Muscle of back (tissue), 13 donors: ENCODE measurements at places on chromosomes 6 and 20. TPM values are rescaled to one million over a fixed set of nuclear protein-coding genes. Genes with fewer than 3 reads are reported as not detected.

The SLC52A3 gene
- 0.57 TPM for polyA plus RNA-seq

The GLP1R gene
- not detected for polyA plus RNA-seq

The OR2J2 gene
- not detected for polyA plus RNA-seq

The ARMC2 gene
- 6.6 TPM for polyA plus RNA-seq

The DHX16 gene
- polyA plus RNA-seq: 19.7 TPM

The HSPA12B gene
- polyA plus RNA-seq: 26.9 TPM

The SAMD10 gene
- 3.1 TPM for polyA plus RNA-seq

The ZBTB46 gene
- polyA plus RNA-seq: 13.1 TPM
